ENCODE measurements at places on chromosomes 1 and 21.

GRCh38 chr21:45393833-45394638 lies 10.9 kb upstream of the COL18A1 start:
- DNase-seq, result no peak

- no peak for DNase-seq
Measured at GRCh38 chr1:208142590-208143382, 101.4 kb downstream of the PLXNA2 start.

- DNase-seq, result no peak
Measured at GRCh38 chr1:76754730-76755129, 112.5 kb upstream of the ST6GALNAC5 start.

GRCh38 chr1:181149326-181150125 lies 61.0 kb downstream of the IER5 start:
- no peak for DNase-seq

DNA sequence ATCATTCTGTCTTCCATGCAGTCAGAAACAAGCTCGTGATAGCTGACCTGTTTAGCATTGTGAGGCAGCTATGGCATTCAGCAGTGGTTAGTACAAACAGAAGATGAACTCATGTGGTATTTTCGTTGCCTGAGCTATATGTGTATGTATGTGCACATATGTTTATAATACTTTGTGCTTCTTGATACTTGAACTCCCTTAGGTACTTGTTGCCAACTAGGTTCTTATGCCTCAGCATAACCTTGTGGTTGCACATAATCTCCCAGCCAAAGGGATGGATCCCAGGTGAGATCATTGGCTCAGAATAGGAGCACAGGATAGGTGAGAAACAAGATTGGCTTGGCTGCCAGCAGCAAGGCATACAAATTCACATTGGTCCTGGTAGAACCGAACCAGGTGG lies 86.1 kb downstream of the VPS26C start:
- DNase-seq, result no peak

- peak; percentile 16 for DNase-seq
Measured at GRCh38 chr1:242745079-242745478, 220.6 kb upstream of the PLD5 start.

- DNase-seq, result peak; percentile 84
Measured at GRCh38 chr1:150537732-150538684, 11.2 kb upstream of the ADAMTSL4 start.

GRCh38 chr1:7873801-7874795 lies 21.2 kb upstream of the UTS2 start:
- DNase-seq, result peak; percentile 33

DNA sequence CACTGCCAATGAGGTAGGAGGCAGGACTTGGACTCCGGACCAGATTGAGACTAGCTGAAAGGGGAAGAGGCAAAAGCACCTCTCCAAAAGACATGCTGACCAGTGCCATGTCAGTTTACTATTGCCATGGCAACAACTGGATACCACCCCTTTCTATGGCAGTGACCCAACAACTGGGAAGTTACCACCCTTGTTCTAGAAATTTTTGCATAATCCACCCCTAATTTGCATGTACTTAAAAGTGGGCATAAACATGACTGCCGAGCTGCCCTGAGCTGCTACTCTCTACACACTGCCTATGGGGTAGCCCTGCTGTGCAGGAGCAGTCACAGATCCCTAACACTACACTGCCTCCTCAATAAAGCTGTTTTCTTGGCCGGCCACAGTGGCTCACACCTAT lies 19.0 kb upstream of the SLC6A9 start:
- DNase-seq, result peak; percentile 66

DNA sequence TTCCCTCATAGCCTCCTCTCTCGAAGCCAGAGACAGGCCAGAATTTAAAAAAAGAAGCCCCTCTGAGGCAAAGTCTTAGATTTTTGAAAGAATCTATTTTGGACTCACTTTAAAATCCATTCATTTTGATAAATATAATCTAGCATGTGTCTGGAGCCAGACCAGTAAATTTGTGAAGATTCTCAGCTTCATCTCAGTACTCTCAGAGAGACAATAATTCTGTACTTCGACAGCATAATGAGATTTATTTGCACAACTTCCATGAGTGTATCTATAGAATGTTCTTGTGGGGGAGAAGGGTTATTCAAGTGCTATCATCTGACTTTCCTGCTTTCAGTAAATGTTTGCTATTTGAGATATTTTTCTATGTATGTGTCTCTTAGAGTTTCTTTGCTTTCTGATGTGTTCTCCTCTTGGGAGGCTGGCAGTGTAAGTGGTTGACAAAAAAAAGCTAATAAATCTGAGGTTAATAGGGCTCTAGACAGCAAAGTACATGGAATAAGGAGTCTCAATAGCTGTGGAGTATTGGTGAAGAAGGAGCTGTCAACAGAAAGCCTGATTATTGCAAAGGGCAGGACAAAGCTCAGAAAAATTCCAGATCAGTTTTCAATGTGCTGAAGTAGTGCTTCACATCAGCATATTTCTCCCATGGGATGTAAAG lies 223.0 kb downstream of the PTBP2 start:
- DNase-seq, result no peak

- no peak for DNase-seq
Measured at GRCh38 chr1:182791281-182792179, 2.0 kb downstream of the NPL start.

- peak; percentile 87 for DNase-seq
Measured at GRCh38 chr1:41639332-41639936, 155.0 kb upstream of the EDN2 start.

- peak; percentile 90 for DNase-seq
Measured at GRCh38 chr1:7810395-7810794, 26.3 kb downstream of the PER3 start.

GRCh38 chr1:81832573-81832972 lies 31.8 kb downstream of the ADGRL2 start:
- DNase-seq, result peak; percentile 86

GRCh38 chr1:180299479-180300221 lies 69.6 kb downstream of the LHX4 start:
- DNase-seq, result no peak

GRCh38 chr1:11293856-11294255 lies 20.9 kb downstream of the UBIAD1 start:
- DNase-seq, result no peak

DNA sequence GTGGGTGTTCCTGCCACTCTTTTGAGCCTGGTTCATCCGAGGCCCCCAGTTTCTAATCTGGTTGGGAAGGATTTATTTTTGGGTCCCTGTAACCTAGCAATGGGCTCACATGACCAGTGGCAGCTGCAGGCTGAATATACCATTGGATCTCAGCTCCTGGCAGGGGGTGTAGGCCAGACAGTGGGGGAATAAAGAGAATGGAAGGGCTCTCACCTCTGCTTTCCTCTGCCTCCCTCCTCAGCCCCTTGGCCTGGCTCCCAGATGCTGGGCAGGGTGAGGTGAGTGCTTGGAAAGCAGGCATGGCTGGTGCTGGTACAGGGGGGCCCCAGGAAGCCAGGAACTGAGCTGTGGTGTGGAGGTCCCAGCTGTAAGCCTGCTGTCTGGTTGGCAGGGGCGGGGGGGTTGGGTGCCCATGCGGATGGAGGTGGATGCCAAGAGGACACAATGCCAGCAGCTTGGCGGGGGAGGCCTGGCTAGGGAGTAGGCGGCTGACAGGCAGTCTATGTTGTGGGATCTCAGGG lies 3.6 kb upstream of the GPR61 start:
- peak; percentile 27 for DNase-seq

- no peak for DNase-seq
Measured at GRCh38 chr1:14656384-14656937, 58.0 kb downstream of the KAZN start.

- DNase-seq, result no peak
Measured at GRCh38 chr21:19981938-19982337, 1016.3 kb upstream of the NCAM2 start.

DNA sequence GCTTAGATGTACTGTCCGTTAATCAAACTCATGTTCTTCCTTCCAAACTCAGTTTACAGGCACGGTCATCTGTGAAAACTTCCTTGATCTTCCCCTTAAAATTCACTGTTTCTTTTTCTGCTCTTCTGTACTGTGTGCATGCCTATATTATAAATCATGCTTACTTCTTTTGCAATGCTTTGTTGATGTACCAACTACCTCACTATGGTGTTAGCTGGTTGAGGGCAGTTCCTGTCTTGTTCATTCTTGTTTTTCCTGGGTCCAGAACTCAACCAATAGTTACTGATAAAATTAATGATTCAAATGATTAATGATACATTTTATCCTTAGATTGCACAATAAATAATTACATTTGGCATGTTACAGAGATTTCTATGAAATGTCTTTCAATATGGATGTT lies 163.8 kb downstream of the CHRM3 start:
- DNase-seq, result no peak
